Activated CD4-positive, CD25-positive, alpha-beta regulatory T cell treated with anti-CD3 and anti-CD28 coated beads, Interleukin-2, amount 50 U/mL, for 16 hours (primary cell): ENCODE measurements at places on chromosomes 4 and X.

DNA sequence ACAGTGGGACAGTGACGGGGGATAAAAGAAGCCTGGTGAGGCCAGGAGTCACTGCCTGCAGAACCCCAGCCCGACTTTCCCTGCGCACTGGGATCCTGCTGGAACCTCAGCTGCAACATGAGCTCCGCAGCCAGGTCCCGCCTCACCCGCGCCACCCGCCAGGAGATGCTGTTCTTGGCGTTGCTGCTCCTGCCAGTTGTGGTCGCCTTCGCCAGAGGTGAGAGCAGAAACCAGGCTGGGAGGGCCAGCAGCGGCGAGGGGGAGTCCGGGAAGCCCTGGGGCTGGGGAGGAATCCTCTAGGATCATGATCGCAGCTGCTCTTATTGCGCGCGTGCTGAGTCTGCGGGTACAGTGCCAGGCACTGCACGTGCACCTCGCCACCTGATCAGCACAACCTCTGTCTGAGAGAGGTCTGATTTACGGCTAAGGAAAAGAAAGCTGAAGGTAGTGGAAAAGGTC is at the start of gene PF4V1:
TSS of gene PF4V1 (plus strand) at position 51 of the 459 bp plus-strand sequence. CDS start at position 118, 67 bp downstream.
- no peak for DNase-seq

DNA sequence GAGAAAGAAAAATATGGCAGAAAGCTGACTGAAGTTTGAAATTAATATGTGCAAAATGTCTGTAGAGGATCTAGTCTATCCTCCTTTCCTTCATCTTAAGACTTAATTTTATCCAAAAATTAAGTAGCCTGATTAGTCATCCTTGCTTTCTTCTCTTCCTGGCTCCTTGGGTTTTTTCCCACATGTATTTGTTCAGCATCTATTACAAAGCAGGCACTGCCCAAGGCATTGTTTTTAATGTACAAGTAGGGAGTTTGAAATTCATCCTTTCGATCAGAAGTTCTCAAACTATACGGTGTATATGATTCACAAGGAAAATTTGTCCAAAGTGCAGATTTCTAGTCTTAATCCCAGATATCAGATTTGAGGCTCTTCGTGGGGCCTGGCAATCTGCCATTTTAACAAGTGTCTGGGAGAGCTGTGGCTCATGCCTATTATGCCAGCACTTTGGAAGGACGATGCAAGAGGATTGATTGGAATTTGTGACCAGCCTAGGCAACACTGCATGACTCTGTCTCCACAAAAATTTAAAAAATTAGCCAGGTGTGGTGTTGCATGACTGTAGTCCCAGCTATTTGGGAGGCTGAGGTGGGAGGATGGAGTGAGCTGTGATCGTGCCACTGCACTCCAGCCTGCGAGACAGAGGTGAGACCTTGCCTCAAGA is 19.4 kb upstream of the YTHDC1 start:
- DNase-seq = no peak

GRCh38 chrX:13891377-13892140 is 74.7 kb upstream of the GPM6B start:
- no peak for DNase-seq

DNA sequence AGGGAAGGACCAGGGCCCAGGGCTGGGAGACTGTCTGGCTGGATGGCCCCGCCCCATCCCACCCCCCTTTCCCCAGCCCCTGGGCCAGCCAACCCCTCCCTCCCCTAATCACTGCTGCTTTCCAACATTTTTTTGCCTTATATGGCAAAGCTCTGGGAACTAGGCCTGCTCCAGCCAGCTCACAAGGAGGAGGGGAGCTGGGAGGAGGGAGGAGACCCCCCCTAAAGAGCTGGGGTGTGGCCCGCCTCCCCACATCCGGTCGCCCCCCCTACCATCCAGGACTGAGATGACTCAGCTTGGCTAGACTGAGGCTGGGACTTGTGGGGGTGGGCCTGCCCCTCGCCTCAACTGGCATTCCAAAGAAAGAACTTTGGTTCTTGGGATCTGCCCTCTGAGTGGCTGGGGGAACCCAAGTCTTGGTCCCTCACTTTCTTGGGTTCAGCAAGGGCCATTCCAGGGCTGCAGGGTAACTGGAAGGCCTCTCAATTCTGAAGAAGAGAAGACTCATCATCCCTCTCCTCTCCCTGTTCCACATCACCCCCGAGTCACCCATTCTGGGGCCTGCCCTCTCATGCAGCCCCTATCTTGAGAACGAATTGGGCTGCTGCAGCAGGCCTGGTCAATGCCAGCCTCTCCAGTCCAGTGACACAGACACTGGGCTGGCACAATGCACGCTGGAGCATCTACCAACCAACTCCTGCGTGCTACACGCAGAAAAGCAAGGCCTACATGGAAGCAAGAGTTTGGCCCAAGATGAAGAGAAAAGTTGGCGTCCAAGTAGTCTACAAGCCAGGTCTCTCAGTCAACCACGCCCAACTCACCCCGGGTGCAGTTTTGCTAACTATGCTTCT is 4.8 kb downstream of the FLNA start:
- DNase-seq = no peak

GRCh38 chr4:71163317-71163716 is 169.9 kb downstream of the DCK start:
- DNase-seq = no peak

GRCh38 chrX:100768679-100769338 is 36.9 kb upstream of the SYTL4 start:
- DNase-seq = peak; percentile 72

DNA sequence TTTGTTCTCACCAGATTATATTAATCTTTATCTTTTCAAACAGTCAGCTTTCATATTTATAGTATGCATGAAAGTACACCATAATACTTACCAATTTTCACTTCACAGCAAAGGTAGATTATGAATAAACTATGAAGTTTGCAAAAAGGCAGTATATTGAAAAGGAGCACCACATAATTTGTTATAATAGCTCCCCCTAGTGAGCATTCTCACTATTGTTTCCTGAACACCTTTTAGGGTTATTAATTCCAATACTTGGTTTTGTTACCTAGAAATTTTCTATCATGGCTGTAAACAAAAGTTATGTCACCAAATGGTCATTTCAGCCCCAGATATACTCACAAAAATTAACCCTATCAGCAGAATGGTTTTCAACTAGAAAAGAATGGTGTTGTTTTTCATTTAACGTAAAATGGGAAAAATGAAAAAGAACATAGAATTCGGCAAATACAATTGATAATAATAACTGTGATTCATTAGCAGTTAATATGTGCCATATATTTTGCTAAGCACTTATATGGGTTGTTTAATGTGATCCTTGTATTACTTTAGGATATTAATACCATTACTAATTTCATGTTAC is 30.2 kb upstream of the NKX6-1 start:
- no peak for DNase-seq

DNA sequence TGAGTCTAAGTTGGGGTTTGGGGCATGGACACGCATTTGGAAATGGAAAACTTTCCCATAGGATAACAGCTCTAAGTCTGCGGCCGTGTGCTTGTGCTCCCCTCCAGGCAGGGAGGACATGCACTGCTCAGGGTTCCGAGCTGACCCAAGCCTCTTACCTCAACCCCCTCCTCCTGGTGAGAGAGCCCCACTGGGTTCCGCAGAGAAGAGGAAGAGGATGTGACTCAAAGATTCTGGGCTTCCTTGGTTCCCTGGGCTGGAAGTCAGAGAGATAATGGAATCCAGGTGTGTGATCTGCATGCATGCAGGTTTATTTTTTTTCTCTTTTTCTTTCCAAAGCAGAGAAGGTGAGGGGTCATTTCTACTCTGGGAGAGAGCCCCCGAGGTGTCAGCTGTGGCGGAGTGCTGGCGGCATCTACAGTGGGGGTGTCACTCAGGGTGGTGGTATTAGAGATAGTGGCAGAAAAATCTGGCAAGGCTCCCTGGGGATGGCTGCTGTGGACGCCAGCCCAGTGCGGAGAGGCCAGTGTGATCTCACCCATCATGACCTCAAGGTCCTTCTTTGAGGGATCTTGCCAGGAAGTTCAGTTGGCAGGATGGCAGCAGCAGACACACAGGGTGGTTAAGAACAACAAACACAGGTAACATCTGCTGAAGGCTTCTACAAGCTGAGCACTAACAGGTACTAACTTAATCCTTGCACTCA is 168.7 kb upstream of the HAND2 start:
- no peak for DNase-seq

GRCh38 chr4:16237715-16238114 is 11.4 kb upstream of the TAPT1 start:
- DNase-seq = no peak

DNA sequence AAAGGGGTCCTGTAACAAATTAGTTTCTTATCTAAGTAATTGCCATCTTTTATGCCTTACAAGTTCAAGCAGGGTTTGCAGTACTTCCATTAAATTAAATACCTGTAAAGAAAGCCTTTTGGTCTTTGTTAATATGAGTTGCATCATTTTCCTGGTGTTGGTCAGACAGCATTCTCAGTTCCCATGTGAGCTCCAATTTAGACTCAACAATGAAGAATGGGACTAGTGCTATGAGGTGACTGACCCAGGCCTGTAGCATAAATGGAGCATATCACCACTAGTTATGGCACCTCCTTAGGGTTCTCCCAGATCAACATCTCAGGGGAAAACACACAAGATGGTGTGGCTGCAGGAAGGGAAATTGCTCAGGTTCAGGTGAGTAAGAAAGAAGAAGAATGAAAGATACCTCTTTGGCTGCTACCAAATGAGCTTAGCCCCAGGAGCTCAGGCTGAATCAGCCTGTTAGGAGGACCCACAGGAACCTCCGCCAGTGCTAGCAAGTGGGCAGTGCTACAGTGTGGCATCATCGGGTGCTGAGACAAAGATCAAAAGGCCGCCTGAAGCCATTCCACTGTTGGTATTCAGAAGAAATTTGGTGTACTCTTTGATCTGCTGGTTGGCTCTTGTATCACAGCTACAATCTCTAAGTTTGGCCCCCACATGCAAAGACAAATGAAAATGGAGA is 1.8 kb downstream of the TTC29 start:
- DNase-seq = no peak

- no peak for DNase-seq
These were observed 78.5 kb upstream of the NLGN4X start for GRCh38 chrX:6307156-6307555.

GRCh38 chrX:30253257-30253656 is 6.3 kb downstream of the MAGEB1 start:
- no peak for DNase-seq

- no peak for DNase-seq
These were observed 40.5 kb downstream of the TSPAN7 start for GRCh38 chrX:38601866-38602265.

DNA sequence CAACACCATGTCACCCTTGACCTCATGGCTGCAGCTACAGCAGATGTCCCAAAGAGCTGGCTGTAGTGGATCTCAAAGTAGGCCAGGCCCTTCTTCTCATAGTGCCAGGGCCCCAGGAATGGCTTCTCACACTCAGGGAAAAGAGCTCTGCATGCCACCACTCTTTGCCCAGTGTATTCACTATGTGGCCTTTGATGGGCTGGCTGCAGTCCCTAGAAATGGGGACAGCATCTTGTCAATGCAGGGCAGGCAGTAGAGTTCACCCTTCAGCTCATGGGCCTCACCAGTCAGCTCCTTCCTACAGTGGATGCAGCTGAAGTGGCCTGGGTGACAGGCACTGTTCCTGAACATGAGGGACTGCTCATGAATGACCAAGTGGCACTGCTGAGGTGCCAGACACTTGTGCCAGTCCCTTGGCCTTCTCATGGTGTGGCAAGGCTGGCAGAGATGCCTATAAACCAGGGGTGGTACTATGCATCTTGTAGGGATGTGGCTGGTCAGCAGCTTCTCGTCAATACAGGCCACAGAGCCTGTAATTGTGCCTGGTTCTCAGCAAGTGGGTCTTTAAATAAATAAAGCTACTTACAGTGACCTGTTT is 178.9 kb downstream of the ARAP2 start:
- no peak for DNase-seq

GRCh38 chrX:57232658-57233360 is 53.7 kb upstream of the FAAH2 start:
- DNase-seq = no peak

DNA sequence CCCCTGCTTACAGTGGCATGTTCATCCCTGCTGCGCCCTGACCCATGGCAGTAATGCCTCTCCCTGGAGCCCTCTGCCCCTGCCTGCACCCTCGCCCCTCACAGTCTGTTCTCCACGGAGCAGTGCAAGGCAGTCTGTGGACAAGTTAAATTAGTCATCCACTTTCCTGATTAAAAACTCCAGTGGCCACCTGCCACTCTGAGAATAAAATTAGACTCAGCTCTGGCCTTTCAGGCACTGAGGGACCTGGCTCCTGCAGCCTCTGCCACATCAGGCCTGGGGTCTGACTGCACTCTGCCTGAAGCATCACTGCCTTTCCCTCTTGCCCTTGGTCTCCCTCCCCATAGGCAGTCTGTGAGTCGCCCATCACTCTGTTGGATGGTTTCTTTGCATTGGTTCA is 53.6 kb downstream of the GRK4 start:
- DNase-seq = no peak

GRCh38 chr4:20724915-20725314 is 24.7 kb downstream of the PACRGL start:
- no peak for DNase-seq

- no peak for DNase-seq
These were observed 70.5 kb upstream of the TSPAN5 start for GRCh38 chr4:98728871-98729270.

DNA sequence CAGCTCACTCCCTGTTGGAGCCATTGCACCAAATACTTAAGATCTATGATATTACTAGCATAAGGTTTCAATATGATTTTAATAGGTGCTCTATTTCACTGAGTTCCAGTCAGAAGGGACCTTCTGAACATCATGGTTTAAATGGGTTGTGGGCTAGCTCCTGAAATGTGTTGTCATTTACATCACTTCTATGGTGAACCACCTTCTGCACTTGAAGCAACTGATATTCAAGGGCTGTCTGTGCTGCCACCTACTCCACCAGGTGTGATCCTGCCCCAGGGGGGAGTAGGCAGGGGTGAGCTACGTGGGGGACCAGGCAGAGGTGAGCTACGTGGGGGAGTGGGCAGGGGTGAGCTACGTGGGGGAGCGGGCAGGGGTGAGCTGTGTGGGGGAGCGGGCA is 35.2 kb downstream of the RNF175 start:
- DNase-seq = no peak

DNA sequence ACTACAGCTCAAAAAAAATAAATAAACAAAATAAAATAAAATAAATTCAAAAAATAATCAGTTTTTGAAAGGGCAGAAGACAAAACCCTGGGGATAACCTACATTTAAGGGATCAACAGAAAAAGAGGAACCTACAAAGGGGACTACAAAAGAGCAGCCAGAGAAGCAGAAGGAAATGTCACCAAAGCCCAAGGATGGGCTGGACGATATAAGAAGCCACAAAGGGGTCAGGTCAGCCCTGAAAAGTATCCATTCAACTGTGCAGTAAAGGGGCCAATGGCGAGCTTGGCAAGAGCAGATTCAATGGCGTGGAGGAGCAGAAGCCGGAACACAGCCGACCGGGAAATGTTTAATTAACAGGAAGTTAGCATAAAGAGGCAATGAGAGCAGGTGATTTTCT is 16.9 kb downstream of the ACOT9 start:
- DNase-seq = no peak
